Stimulated activated CD4-positive, alpha-beta T cell treated with anti-CD3 and anti-CD28 coated beads, TNF-alpha, amount 100 ng/mL, for 48 hours (primary cell): ENCODE measurements at places on chromosomes 6 and 20.

DNA sequence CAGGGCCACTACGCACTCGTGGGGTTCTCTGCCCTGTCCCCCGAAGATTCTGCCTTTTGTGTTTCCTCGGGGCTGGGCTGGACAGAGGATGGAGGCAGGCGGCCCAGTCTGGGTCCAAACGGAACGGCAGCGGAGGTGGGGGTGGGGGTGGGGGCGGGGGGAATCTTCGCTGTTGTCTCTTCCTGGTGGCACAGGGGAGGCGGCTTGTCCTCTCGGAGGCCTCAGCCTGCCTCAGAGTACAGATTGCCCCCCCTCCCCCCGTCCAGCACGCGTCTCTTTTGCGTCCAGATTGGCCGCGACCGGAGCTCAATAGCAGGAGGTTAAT lies 1.4 kb upstream of the INSM1 start:
- no peak for DNase-seq

GRCh38 chr20:57693670-57694329 lies 16.0 kb downstream of the PMEPA1 start:
- no peak for DNase-seq

DNA sequence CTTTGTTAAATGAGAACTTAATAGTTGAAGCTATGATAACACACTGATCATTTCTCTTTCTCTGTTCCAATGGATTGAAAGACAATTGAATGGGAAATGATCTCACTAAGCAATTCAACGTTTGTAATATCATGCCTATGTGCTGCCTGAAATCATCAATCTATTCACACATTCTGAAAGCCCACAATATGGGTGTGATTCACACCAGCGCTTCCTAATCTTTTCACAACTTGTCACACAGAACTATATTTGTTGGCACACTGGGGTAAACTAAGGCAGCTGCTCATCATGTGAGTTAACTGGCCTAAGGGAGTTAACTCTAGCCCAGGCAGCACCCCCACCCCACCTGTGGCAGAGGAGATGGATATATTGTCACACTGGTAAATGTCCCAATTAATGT lies 37.1 kb upstream of the UTRN start:
- DNase-seq: no peak

GRCh38 chr6:45605971-45606370 lies 228.2 kb upstream of the SUPT3H start:
- no peak for DNase-seq

DNA sequence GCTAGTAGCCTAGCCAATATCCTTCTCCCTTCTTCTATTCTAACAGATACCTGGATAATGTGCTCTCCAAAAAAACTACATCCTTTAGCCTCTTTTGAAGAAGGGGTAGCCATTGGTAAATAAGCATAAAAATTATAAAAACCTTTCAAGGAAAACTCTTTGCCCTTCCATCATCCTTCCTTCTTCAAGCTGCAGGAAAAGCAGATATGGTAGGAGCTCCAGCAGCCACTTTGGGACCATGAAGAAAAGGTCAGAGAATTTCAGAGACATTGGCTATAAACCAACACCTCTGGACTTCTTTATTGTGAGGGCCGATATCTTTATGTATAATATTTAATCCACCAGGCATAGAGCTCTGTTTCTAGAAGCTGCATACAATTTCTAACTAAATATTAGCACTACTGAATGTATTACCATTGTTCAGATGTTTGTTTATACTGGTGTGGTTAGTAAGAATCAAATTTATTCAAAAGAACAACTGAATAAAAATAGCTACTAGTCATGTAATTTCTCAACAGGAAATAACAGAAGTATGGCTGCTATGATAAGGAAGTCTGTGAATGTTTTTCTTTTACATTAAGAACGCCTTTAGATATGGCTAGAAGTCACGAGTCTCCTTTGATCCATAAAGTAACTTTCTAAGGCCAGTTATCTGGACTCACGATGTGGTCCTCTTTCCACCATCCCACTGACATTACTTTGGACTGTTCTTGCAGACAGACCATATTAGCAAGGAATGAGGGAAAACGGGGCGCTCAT lies 32.2 kb downstream of the MYLK4 start:
- DNase-seq: no peak

DNA sequence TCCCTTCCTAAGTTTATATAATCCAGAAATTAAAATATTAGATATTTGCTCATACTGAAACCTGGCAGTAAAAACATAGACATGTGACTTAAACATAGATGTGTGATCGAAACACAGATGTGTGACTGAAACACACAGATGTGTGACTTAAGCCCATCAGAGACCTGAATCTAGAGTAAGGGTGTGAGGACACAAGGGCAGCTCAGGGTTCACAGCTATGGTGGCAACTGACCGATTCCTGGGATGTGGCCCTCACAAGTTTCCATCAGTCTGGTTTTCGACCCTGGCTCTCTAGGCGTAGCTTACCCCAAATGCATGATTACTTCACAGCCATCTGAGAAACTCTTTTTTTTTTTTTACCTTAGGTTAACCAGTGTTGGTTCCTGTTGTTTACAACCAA lies 137.0 kb downstream of the NRN1 start:
- DNase-seq: no peak

- DNase-seq: no peak
Observed at GRCh38 chr6:110180228-110181008, at the start of gene CDC40. CDC40 (plus strand) TSS chr6:110180427; CDS start chr6:110180445, 18 bp downstream.

- DNase-seq: no peak
Observed at GRCh38 chr20:40687384-40688128, 1.5 kb downstream of the MAFB start.

DNA sequence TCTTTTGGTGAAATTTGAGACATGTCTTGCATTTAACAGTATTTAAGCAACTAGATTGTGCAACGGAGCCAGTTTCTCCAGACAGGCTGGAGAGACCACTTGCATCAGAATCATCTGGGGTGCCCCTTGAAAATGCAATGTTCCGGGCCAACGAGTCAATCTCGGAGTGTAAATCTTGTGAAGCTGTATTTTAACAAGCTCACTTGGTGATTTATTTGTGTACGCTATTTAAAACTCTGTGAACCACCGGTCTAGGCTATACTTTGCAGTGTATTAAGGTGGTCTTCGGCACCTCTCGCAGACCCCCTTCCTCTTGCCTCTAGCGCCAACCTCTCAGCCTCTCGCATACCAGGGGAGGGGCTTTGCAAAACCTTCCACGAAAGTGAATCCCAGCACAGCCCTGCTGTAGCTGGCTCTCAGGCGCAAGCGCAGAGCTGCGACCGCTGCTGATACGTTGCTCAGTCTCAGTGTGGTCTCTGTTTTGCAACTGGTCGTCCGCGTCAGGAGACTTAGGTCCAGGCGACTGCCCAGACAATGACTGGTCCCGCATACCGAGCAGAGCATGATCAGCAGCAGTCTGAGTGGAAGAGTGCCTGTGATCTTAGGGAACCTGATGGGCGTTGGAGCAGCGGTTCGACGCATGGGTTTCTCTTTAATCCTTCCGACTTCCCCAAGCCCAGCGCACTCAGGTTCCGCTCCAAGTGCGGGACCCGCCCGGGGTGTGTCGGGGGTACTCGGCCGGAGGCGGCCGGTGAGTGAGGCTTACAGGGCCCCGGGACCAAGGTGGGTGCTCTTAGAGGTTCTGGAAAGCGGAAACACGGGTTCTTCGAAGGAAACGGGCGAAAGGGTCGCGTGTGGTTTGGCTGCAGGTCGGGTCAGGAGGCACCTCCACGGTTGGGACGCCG lies at the start of gene ZNF391:
ZNF391 (plus strand) TSS at position 467 of the 905 bp plus-strand sequence. CDS start 11,612 bp downstream, outside the sequence.
- peak; percentile 46 for DNase-seq

GRCh38 chr20:58389324-58389967 lies 417 bp downstream of the VAPB start:
- peak; percentile 8 for DNase-seq

DNA sequence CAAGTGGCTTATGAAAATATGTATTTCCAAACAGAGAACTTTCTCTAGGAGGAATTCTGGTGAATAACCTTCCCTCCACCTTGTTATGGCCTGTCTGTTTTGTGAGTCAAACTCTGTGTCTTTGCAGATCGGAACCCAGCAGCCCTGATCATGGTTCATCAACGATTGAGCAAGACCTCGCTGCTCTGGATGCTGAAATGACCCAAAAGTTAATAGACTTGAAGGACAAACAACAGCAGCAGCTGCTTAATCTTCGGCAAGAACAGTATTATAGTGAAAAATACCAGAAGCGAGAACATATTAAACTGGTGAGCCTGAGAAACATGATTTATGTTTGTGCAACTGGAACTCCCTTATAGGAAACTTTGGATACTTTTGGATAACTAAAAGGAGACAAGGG lies 294.5 kb upstream of the PLCB4 start:
- no peak for DNase-seq

- no peak for DNase-seq
Observed at GRCh38 chr6:137136065-137136464, 37.4 kb downstream of the IL22RA2 start.

GRCh38 chr6:35435074-35435837 lies 16.9 kb upstream of the FANCE start:
- no peak for DNase-seq
